ENCODE measurements at places on chromosomes 1 and 21. TPM values are rescaled to one million over a fixed set of nuclear protein-coding genes. Genes with fewer than 3 reads are reported as not detected.
A peak's percentile ranks its signal among the peaks of the same experiment; 100 is the strongest.

Gene CFHR1
- not detected for total RNA-seq

Gene LMOD1
- 0.20 TPM for total RNA-seq

Gene UCHL5
- 25.9 TPM for total RNA-seq

Gene NFIA
- 16.4 TPM for total RNA-seq

GRCh38 chr1:206824331-206824730 lies 41.1 kb upstream of the IL20 start:
- no peaks in the 10 kb centered on the region for H3K36me3 ChIP-seq
- H3K27ac ChIP-seq, result no peak overlapping the region
- peaks cover 4% of the 10 kb centered on the region for H3K27me3 ChIP-seq
- peaks cover 3% of the 10 kb centered on the region for H3K4me1 ChIP-seq
- no peak overlapping the region for H3K4me3 ChIP-seq
- DNase-seq, result no peak

GRCh38 chr1:165355139-165355976 lies 1.2 kb downstream of the LMX1A start:
- DNase-seq, result no peak
- H3K4me3 ChIP-seq, result peak overlapping the region; percentile 81
- peaks cover 29% of the 10 kb centered on the region for H3K27me3 ChIP-seq
- no peak overlapping the region for H3K27ac ChIP-seq
